SIG-M5 (cell line): ENCODE measurements at places on chromosomes 11 and 22.

- no peak for DNase-seq
Measured at GRCh38 chr22:37411655-37412054, 15.6 kb downstream of the ELFN2 start.

DNA sequence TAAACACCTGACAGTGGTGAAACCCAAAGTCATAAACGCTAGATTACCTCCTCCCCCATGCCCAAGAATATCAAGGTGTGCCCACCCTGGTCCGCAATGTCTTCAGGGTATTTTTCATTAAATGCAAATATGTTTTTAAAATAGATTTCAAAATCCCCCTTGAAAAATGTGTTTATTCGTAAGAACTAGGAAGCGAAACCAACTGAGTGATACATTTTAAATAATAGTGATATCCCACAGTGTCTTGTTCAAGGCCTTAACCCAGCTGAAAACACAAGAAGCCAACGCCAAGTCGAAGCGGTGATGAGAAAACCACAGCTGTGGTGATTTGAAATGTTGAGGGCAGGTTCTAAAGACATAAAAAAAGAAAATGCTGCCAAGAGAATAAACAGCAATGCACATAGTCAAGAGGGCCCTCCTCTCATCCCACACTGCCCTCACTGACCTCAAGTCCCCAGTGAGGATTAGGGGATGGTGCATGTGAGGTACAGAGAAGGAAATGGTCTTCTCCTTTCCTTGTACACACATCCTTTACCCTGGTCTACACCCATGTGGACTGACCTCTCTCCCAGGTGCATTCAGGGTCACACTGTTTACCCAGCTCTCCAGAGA, 25.5 kb downstream of the KCNJ1 start:
- no peak for DNase-seq

DNA sequence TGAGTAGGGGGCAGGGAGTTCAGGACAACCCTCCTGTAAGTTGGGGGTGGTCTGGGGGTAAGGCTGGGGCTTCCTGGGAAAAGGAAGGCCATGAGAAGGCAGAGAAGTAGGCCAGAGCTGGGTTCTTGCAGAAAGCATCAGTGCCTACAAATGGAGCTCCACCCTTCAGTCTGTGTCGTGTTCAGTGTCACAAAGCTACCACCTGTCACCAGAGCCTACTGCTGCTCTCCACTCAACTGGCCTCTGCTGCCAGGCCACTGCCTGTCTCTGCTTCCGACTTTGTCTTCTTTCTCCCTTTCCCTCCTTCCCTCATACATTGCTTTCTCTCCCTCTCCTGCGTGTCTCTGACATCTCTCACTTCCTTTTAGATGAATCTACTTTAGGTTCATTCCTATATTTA, 3.4 kb upstream of the WBP2NL start:
- DNase-seq = no peak

GRCh38 chr11:130150790-130151189, 8.8 kb upstream of the ST14 start:
- no peak for DNase-seq

- DNase-seq = no peak
Measured at GRCh38 chr22:30612789-30613188, 5.8 kb downstream of the TCN2 start.

DNA sequence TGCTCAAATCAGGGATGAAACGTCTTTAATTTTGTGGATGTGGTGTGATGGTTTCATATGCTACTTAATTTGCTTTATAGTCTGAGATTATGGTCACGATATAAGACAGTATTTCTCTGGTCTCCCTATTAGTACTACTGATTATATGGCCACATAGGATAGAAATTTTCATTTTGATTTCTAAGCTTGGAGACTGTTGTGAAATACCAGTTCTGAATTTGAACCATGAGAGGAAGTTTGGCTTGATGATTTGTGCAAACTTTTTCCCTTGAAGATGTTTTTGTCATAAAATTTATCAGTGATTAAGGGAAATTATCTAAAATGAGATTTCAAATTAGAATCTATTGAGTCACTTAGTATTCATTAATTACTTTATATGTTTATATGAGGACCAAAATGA, 2.7 kb downstream of the RNF169 start:
- DNase-seq = no peak
